HEK293T (cell line): ENCODE measurements at places on chromosomes 16 and 17.

DNA sequence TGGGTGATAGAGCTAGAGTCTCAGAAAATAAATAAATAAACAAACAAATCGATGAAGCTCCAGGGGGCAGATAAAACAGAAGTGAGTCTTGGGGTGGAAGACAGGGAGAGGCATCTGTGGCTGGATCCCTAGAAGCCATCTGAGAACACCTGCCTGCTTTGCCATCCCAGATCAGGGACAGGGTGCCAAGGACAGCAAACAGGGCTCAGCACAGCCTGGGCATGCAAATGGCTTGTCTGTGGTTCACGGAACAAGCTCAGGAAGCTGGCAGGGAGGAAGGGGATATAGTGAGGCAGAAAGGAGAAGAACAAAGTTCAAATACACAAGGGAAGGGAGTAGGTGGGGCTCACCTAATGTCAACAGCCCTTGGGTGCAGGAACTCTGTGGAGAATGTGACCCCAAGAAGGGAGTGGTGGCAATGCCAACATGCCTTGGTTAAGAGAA, 27.5 kb downstream of the TRIM25 start:
- DNase-seq, result no peak

- DNase-seq, result no peak
These were observed 10.3 kb downstream of the KRABD2 start for GRCh38 chr17:8366231-8366630.

DNA sequence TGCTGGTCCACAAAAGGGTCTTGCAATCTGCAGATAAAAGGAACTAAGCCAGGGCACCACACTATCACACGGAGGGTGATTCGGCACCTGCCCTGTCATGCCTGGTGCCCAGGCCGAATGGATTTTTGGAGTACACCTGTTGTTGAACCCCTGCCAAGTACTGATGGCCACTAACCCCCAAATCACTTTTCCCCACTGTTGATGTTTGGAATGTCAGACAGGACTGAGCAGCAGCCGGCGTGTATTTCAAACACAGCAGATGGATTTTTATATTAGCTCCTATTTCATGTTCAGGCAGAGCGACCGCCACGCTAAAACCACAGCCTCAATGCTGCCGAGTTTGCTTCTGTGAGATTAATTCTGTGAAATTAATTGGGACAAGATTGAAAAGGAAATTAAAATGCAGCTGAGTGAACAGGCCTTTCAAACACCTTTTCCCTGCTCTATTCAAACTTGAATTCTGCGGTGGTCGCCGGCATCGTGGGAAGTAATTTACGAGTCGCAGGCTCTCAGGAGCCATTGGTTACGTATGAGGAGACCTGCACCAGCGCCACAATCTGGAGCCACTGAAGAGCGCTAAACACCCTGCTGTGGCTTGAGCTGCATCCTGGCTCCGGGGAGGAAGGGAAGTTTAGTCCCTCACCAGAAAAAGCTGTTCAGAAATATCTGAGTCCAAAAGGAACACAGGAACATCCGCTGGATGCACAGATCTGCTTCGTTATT, 48.5 kb downstream of the SNX11 start:
- no peak for DNase-seq

DNA sequence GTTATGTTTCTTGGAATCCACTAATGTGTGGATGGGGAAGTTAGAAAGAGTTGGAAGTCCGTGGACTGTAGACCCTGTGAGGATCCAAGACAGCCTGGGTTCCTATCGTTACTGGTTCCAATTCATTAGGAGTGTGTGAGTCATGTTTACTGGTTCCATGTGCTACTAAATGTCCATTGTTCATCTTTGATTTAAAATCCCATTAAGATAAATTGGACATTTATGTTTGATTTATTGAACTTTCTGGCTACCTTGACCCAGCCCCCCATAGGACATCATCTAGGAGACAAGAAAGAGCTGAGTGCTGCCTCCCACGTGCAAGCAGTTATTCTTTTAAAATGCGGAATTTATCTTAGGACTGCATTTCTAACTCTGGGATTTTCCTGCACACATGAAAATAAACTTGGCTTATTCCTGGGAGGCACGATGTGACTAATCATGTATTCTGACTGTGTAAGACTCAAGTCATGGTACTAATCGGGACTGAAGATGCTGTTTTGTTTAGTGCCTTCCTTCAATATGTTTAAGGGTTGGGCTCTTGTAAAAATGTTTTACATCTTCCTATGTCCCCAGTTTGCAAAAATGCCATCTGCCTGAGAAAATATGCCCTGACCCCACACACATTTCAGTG, 53.4 kb downstream of the RGS9 start:
- no peak for DNase-seq

- no peak for DNase-seq
These were observed 157.0 kb downstream of the C16orf95 start for GRCh38 chr16:87160234-87160636.

DNA sequence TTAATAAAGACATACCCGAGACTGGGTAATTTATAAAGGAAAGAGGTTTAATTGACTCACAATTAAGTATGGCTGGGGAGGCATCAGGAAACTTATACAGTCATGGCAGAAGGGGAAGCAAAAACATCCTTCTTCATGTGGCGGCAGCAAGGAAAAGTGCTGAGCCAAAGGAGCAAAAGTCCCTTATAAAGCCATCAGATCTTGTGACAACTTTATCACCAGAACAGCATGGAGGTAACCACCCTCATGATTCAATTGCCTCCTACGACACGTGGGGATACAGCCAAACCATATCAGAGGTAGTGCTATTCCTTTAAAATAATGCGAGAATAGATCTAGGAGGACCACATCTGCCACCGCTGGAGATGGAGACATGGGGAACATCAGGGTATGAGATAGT, 9.0 kb downstream of the C16orf54 start:
- DNase-seq, result no peak
